ENCODE measurements at places on chromosomes 5 and 9. TPM values are rescaled to one million over a fixed set of nuclear protein-coding genes. Genes with fewer than 3 reads are reported as not detected.

The PITX1 gene
- 31.6 TPM for polyA plus RNA-seq

The MCIDAS gene
- 0.62 TPM for polyA plus RNA-seq

The NIPAL4 gene
- polyA plus RNA-seq = 0.19 TPM

The SPINK6 gene
- polyA plus RNA-seq = not detected

The POLK gene
- 3.7 TPM for polyA plus RNA-seq

The ZNF883 gene
- polyA plus RNA-seq = 0.93 TPM

The PAM gene
- polyA plus RNA-seq = 37.4 TPM

The SOHLH1 gene
- not detected for polyA plus RNA-seq

The GARIN3 gene
- polyA plus RNA-seq = not detected

The SLC24A2 gene
- polyA plus RNA-seq = not detected

The SEMA5A gene
- 0.62 TPM for polyA plus RNA-seq

The EQTN gene
- not detected for polyA plus RNA-seq

The SLC6A7 gene
- not detected for polyA plus RNA-seq

The CDH9 gene
- not detected for polyA plus RNA-seq

The CDH6 gene
- polyA plus RNA-seq = 0.31 TPM

GRCh38 chr9:96015876-96016686, 140.6 kb downstream of the ERCC6L2 start:
- H3K27ac ChIP-seq = no peak overlapping the region
- no peak overlapping the region for H3K4me3 ChIP-seq
- DNase-seq = no peak
- H3K4me1 ChIP-seq = peaks cover 8% of the 10 kb centered on the region
- H3K27me3 ChIP-seq = no peaks in the 10 kb centered on the region

DNA sequence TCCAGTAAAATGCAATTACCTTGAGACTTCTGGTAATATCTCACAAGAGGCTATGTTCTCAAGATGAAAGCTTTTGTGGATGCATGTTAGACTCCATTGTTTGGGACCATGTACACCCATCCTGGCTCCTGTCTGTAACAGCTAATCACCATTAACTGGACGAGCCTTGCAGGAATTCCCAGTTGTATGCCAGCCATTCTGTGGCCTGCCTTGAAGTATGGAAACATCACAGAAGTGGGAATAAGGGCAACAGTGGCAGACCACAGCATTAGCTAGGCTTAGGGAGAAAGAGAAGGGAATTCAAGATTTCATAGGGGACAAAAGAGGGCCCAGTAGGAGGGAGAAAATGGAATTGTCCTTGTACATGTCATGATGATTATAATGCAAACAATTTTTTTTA, 79.0 kb downstream of the RORB start:
- no peak overlapping the region for H3K27ac ChIP-seq
- no peaks in the 10 kb centered on the region for H3K4me1 ChIP-seq
- DNase-seq = no peak

DNA sequence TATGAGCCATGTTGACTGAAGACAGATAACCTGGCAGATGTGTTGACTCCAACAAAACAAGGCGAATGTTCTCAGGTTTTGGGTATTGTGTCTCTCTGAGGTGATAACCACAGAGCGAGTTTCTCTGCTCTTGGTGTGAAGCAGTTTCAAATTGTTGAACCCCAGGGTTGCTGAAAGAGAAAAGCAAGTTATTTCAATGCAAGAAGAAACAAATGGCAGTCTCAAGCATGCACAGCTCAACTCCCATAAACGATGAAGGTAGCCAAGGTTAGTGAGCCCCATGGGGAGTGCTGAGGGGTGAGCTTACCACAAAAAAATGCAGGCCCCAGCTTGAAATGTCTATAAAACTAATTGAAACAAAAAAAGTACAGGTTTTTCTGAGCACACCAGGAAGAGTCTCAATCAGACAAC, 220.8 kb upstream of the DAPK1 start:
- H3K4me1 ChIP-seq = no peaks in the 10 kb centered on the region
- no peak for DNase-seq
- no peak overlapping the region for H3K27ac ChIP-seq
- no peaks in the 10 kb centered on the region for H3K27me3 ChIP-seq

DNA sequence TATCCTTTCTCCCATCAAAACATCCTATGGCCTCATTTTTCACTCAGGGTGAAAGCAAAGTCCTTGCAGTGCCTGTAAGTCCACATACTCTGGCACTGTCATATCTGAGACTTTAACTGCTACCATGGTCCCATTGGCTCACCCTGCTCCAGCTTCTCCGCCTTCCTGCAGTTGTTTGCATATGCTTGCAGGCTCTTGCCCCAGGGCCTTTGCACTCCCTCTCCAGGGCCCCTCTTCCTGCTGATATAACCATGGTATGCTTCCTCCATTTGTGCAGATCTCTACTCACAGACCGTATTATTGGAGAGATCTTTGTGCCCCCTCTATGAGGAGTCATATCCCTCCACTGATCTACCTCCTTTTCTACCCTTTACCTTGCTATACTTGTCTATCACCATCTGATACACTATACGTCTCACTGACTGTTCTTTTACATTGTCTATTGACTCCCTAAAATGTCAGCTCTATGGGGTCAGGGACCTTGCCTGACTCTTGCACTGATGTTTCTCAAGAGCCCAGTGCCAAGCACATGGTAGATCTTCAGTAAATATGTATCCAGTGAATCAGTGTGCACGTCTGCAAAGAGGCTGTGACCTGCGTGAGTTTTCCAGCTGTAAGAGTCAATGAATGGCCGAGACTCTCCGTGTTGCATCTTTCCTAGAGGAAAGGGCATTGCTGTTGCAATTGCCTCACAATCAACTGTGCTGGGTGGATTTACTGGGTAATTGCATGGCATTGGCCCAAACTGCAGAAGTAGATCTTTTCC, 81.7 kb upstream of the CPEB4 start:
- H3K4me1 ChIP-seq = peaks cover 4% of the 10 kb centered on the region
- no peak overlapping the region for H3K27ac ChIP-seq
- H3K27me3 ChIP-seq = no peaks in the 10 kb centered on the region

GRCh38 chr5:29039994-29040393, 2001.6 kb upstream of the CDH9 start:
- H3K27ac ChIP-seq = no peak overlapping the region
- no peaks in the 10 kb centered on the region for H3K36me3 ChIP-seq
- no peaks in the 10 kb centered on the region for H3K4me1 ChIP-seq
- no peaks in the 10 kb centered on the region for H3K27me3 ChIP-seq

- H3K27me3 ChIP-seq = no peaks in the 10 kb centered on the region
- no peaks in the 10 kb centered on the region for H3K4me1 ChIP-seq
- no peak overlapping the region for H3K27ac ChIP-seq
These were observed 30.0 kb upstream of the MAMDC2 start for GRCh38 chr9:70013598-70014196.

- no peak overlapping the region for H3K4me3 ChIP-seq
- H3K36me3 ChIP-seq = no peaks in the 10 kb centered on the region
- H3K4me1 ChIP-seq = peaks cover 61% of the 10 kb centered on the region
- no peaks in the 10 kb centered on the region for H3K27me3 ChIP-seq
- no peak for DNase-seq
These were observed 40.0 kb downstream of the CXXC5 start for GRCh38 chr5:139688088-139688702.

GRCh38 chr5:77867914-77868313, 91.8 kb upstream of the TBCA start:
- H3K4me1 ChIP-seq = no peaks in the 10 kb centered on the region
- H3K27me3 ChIP-seq = peaks cover 11% of the 10 kb centered on the region
- H3K27ac ChIP-seq = no peak overlapping the region
- no peak overlapping the region for H3K4me3 ChIP-seq

GRCh38 chr5:50666261-50667022, at the start of gene PARP8:
Gene PARP8, plus strand, starts transcription at chr5:50666637. Its CDS starts 459 bp downstream, at chr5:50667096.
- H3K27ac ChIP-seq = peak within 1 kb of the TSS; percentile 99
- H3K36me3 ChIP-seq = no peaks in the 10 kb centered on the region
- peak within 1 kb of the TSS; percentile 94 for H3K4me3 ChIP-seq
- peaks cover 13% of the 10 kb centered on the region for H3K4me1 ChIP-seq
- H3K27me3 ChIP-seq = no peaks in the 10 kb centered on the region
- peak; percentile 51 for DNase-seq

GRCh38 chr5:72477176-72477575, 30.0 kb downstream of the ZNF366 start:
- H3K4me1 ChIP-seq = no peaks in the 10 kb centered on the region
- H3K27me3 ChIP-seq = no peaks in the 10 kb centered on the region
- no peak overlapping the region for H3K4me3 ChIP-seq

DNA sequence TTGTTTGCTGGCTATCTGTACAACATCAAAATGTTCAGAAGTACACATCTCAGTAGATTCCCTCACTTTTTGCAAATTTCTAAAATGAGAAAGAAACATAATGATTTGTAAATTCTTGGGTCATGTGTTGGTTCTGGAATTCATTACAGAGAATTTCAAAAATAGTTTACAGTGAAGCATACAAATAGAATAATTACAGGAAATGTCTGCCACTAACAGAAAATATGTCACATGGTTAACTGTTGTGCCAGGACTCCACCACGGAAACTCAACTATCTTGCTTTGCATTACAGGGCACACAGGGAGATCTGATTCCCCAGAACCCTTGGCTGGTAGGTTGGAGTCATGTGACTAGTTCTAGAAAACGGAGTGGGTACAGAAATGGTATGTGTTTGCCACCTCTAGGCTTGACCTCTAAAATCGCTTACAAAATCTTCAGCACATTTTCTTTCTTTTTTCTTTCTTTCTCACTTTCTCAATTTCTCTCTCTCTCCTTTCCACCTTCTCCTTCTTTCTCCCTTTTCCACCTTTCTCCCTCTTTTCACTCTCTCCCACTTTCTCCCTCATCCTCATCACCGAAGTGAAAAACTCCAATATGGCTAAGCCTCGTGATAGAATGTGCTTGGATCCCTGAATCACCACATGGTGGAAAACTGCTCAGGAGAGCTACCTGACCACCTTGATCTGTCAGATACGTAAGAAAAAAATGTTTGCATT, 32.4 kb downstream of the RASEF start:
- H3K4me1 ChIP-seq = no peaks in the 10 kb centered on the region
- H3K36me3 ChIP-seq = no peaks in the 10 kb centered on the region
- H3K27ac ChIP-seq = no peak overlapping the region

- H3K27ac ChIP-seq = no peak overlapping the region
- H3K36me3 ChIP-seq = no peaks in the 10 kb centered on the region
- H3K4me3 ChIP-seq = no peak overlapping the region
These were observed 51.9 kb upstream of the IQGAP2 start for GRCh38 chr5:76351176-76351575.

DNA sequence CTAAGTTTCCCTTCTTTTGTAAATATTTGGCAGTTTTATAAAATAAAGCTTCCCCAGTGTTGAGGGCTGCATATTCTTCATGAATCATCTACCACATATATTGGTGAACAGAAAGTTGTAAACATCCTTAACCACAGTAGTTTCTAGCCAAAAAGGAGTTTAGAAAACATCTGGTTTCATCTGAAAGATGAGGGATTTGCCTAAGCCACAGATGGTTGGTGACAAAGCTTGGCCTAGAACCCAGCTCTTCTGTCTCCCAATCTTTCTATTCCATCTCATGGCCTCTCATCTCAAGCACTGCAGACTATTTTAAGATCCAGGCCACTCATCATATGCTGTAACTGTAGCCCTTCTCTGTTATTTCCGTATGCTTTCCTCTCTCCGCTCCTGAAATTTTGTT, 232.3 kb upstream of the TRPM3 start:
- no peaks in the 10 kb centered on the region for H3K36me3 ChIP-seq
- no peaks in the 10 kb centered on the region for H3K4me1 ChIP-seq
- no peak overlapping the region for H3K27ac ChIP-seq
- no peaks in the 10 kb centered on the region for H3K27me3 ChIP-seq

DNA sequence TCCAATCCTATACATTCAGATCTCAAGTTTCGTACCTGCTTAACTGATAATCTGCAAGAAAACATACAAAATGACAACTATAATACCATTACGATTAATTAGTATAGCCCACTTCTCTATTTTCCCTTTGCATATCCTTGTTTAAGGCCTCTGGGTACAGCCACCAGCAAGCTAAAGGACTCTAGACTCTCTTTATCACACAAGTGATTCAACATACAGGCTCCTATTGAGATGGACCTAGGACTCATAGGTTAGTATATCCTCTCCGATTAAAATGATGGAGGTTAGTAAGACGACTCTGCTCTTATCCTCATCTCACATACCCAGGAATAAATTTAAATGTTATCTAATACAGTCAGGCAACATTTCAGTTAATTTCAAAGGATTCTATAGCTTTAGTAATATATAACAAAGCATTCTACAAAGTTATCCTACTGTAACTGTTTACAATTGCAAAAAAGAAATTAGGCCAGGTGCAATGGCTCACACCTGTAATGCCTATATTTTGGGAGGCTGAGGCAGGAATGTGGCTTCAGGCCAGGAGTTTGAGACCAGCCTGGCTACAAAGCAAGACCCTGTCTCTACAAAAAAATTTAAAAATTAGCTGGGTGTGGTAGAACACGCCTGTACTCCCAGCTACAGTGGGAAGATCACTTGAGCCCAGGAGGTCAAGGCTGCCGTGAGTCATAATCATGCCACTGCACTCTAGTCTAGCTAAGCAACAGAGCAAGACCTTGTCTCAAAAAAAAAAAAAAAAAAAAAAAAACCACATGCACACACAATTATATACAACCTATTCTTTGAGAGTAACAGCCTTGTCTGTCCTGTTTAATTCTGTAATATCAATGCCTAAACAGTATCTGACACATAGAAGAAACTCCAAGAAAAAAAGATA, 15.4 kb downstream of the HAUS6 start:
- DNase-seq = no peak
- no peaks in the 10 kb centered on the region for H3K4me1 ChIP-seq
- peaks cover 32% of the 10 kb centered on the region for H3K36me3 ChIP-seq
- H3K4me3 ChIP-seq = no peak overlapping the region
- no peaks in the 10 kb centered on the region for H3K27me3 ChIP-seq

- no peaks in the 10 kb centered on the region for H3K36me3 ChIP-seq
- H3K4me3 ChIP-seq = no peak overlapping the region
- H3K4me1 ChIP-seq = no peaks in the 10 kb centered on the region
- no peak for DNase-seq
These were observed 68.3 kb downstream of the FGF1 start for GRCh38 chr5:142617416-142618129.

- no peak overlapping the region for H3K4me3 ChIP-seq
- H3K4me1 ChIP-seq = peaks cover under 1% of the 10 kb centered on the region
- no peaks in the 10 kb centered on the region for H3K36me3 ChIP-seq
- H3K27ac ChIP-seq = no peak overlapping the region
- peaks cover 6% of the 10 kb centered on the region for H3K27me3 ChIP-seq
These were observed 85.4 kb downstream of the ADAMTS2 start for GRCh38 chr5:179259731-179260323.

- no peaks in the 10 kb centered on the region for H3K4me1 ChIP-seq
- H3K36me3 ChIP-seq = no peaks in the 10 kb centered on the region
- H3K27me3 ChIP-seq = no peaks in the 10 kb centered on the region
- no peak for DNase-seq
- no peak overlapping the region for H3K4me3 ChIP-seq
- no peak overlapping the region for H3K27ac ChIP-seq
These were observed 170.2 kb upstream of the NREP start for GRCh38 chr5:111927191-111927590.

- H3K36me3 ChIP-seq = peaks cover 3% of the 10 kb centered on the region
- no peaks in the 10 kb centered on the region for H3K4me1 ChIP-seq
- H3K27ac ChIP-seq = no peak overlapping the region
These were observed 90.2 kb upstream of the SH3GL2 start for GRCh38 chr9:17488662-17489061.

GRCh38 chr9:127927201-127927987, 3.2 kb downstream of the PIP5KL1 start:
- peak overlapping the region; percentile 36 for H3K4me3 ChIP-seq
- H3K27ac ChIP-seq = no peak overlapping the region
- H3K36me3 ChIP-seq = no peaks in the 10 kb centered on the region

All from stomach (tissue), 19 donors.